ENCODE measurements at places on chromosomes 16 and 17.
A peak's percentile ranks its signal among the peaks of the same experiment; 100 is the strongest.

DNA sequence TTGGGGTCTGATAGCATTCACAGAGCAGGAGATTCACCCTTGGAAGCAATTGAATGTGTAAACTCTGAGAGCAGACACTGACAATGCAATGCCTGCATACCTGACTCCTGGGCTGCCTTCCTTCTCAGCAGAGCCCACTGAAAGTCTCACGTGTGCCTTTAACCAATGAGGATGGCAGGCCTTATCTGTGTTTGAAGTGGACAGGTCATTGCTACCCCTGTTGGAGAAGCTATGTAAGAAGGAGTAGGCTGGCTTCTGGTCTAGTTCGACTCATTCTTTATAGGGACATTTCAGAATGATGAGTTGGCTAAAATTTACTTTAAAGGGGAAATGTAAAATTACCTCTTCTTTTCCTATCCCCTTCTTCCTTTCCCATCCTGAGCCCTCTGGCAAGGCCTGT, 446.3 kb downstream of the SLC39A11 start:
- no peak for DNase-seq

DNA sequence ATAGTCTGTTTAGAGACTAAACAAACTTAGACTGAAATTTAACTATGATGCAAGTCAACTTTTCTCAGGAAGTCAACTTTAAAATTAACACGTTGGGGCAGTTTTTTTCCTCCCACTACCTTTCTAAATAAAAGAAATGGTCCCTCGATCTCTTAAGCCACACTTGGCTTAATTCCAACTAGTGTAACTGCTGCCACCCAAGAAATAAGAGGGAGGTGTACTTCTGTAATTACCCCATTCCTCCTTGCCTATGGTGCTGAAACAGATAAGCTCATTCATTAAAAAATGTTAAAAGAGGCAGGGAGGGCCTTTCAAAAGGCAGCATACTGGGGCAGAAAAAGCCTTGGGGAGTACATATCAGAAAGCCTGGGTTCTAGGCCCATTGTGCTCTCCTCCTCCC, 59.8 kb downstream of the NCOR1 start:
- DNase-seq, result no peak

DNA sequence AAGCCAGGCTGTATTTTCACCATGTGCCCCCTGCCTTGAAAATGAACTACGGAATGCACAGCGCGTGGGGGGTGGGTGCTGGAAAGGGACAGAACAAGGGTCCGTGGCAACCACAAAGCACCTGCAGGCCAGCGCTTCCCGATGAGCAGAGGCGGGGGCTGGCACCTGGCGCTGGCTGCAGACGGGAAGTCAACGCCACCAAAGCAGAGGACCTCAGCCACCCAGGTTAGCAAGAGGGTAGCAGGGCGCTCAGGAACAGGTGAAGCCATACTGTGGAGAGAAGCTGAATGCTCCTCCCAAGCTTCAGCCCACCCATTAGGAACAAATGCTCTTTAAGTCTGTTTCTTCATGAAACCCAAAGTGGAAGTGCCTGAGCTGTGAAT, 64.7 kb downstream of the KLHDC4 start:
- DNase-seq, result no peak

GRCh38 chr16:52203096-52203495, 343.8 kb downstream of the TOX3 start:
- DNase-seq, result no peak

DNA sequence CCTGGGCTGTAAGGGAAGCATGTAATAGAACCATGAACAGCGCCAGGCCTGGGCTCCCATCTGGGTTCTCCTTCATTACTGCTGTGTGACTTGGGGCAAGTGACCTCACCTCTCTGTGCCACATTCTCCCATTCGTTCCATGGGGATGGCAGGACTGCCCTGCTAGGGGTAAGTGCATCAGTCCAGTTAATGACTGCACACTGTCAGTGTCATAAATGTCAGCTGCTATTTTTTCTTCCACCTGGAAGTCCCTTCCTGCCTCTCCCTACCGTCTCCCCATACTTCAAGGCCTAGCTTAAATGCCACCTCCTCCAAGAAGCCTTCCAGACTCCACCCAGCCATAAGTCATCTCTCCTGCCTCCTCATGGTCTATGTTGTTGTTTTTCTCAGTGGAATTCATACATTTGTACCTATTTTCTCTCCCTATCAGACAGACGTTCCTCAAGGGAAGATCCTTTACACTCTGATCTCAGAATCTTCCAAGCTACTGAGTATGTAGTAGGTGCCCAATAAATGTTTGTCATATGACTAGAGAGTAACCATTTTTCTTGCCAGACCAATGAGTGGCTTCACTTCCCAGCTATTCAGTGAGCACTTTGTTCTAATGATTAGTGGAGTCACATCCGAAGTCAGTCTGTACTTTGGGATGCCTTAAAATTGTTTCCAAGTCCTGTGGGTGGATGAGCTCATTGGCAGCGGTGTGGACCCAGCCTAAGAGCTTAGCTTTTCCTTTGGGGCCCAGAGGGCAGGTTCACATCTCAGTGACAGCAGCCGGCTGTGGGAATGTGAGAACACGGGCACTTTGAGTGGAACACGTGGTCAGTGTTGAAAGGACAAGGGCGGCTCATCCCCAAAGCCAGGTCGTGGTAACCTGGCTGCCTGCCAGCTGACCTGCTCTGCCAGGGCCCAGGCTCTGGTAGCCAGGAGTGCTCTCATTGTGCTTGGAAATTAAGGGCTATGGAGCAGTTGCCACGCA, 147.5 kb upstream of the GSE1 start:
- no peak for DNase-seq

DNA sequence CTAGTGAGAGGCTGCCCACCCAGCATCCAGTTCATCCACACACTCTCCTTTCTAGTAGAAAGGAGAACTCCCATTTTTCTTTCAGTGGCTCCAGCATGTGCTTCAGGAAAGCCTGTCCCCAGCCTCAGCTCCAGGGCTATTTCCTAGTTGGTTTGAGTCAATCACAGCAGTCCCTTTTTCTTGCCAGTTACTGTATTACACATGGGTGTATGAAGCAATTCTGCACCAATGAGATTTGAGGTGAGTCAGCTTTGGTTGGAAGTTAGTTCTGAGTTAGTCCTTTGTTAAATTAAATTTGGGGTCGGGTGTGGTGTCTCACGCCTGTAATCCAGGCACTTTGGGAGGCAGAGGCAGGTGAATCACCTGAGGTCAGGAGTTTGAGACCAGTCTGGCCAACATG, 24.8 kb downstream of the RAD51D start:
- DNase-seq, result no peak

DNA sequence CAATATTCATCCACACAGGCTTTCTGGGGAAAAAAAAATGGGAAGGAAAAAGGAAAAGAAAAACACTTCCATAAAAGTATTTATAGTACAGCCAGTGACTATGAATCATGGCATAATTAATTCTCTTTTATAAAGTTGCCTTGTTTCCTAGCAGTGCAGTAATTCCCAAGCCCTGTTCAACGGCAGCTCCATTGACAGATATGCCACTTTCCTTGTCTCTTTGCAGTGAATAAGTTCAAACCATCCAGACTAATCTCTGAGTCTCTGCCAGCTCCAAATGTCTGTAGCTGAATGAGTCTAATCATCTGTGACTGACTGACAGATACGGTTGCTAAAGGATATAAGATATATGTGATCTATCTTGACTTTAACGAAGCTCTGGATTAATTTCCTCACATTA, 52.9 kb upstream of the KCNJ16 start:
- no peak for DNase-seq

GRCh38 chr16:27980919-27981700, 82.4 kb downstream of the GSG1L start:
- no peak for DNase-seq

GRCh38 chr17:40606548-40607353, 40.9 kb downstream of the SMARCE1 start:
- no peak for DNase-seq

DNA sequence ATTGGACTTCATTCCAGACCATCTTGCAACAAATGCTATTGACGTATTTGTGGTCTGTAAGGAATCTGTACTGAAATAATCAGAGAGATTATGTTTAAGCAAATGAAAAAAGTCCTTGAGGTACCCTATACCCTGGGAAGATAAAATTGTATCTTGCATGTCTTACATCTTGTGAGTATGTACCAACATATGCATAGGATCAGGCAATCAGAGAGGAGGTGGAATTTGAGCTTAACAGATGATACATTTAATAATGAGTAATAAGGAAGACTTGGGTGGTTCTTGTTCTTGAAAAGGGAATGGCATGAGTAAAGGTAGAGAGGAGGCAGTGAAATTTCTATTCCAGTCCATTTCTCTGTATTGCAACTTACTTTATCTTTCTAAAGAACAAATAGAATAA, 10.6 kb downstream of the MOSMO start:
- no peak for DNase-seq

DNA sequence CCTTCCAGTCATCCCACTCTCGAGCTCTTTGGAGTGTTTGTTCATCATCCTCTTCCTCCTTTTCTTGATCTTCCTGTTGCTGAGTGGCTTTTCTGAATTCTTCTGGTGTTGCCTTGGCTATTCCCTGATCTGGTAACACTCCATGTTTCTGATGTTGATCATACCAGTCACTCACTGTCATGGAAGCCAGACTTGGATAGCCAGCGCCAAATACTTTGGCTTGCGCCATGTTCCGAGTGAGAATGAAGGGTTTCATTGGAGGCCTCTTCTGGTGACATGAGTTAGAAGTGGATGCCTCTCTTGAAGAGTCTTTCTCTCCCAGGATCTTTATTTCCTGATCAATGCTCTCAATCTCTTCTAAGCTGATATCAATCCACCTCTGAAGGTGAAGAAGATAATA, 31.2 kb downstream of the TEX14 start:
- DNase-seq, result no peak

DNA sequence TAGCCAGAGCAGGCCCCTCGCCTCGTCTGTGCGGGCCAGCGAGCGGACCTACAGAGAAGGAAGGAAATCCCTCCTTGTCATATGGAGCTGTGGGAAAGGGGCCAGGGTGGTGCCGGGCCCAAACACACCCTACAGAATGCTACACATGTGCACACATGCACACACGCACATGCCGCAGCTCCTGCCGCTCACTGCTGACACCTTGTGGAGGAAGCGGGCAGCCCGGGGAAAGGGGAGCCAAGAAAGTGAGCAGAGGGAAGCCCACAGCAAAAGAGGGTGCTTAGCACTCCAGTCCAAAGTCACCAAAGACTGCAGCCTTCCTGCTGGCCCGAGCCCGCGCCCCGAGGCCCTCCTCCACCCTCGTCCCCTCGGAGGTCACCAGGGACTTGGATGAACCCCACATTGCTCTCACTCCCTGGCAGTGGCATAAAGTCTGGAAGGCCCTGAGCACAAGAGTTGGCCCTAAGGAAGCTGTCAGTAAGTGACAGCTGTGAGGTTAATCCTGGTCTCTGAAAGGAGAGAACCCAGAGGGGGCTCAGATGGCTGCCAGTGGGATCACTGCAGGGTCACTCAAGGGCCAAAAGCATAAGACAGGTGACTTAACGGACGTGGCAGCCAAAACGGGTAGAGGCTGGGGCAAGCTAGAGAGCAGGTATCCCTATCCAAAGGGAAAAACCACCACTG, 68.2 kb downstream of the MYO18A start:
- peak; percentile 46 for DNase-seq

DNA sequence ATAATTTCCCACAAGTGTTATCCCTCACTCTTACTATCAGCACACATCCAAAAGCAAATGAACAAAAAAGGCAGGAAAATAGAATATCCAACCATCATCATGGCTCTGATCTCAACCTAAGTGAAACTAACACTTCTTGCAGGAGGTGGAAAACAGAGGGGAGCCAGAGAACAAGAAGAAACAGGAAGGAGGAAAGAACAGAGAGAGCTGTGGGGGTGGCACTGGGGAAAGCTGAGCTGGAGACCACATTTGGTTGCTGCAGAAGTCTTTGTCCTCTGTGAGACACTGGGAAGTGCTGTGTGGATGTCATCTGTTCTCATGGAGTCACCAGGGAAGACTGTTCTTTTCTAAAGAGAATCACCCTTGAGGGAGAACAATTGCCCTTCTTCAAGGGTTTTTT, 34.7 kb downstream of the GRB7 start:
- no peak for DNase-seq

- DNase-seq, result no peak
Measured at GRCh38 chr17:79508291-79508716, 102.5 kb downstream of the RBFOX3 start.

GRCh38 chr16:52921104-52921503, 131.6 kb downstream of the CHD9NB start:
- DNase-seq, result no peak

- DNase-seq, result no peak
Measured at GRCh38 chr16:19861133-19861532, 23.5 kb downstream of the GPRC5B start.

- DNase-seq, result no peak
Measured at GRCh38 chr16:2007081-2007836, 2.4 kb downstream of the ZNF598 start.

GRCh38 chr17:45129426-45129939, 2.8 kb downstream of the PLCD3 start:
- DNase-seq, result no peak

GRCh38 chr17:6517062-6517461, 39.3 kb downstream of the PITPNM3 start:
- no peak for DNase-seq
